ENCODE measurements at places on chromosomes 11 and 22. TPM values are rescaled to one million over a fixed set of nuclear protein-coding genes. Genes with fewer than 3 reads are reported as not detected.

Gene CTNND1
- 292 TPM for total RNA-seq

Gene RTN4R
- total RNA-seq = 1.1 TPM

Gene CDKN1C
- total RNA-seq = 2.1 TPM

Gene BTG4
- total RNA-seq = not detected

Gene SLC25A45
- 2.1 TPM for total RNA-seq

Gene OR10A2
- total RNA-seq = not detected

Gene ACRV1
- not detected for total RNA-seq

Gene CDC42BPG
- 0.22 TPM for total RNA-seq

Gene OR5AN1
- total RNA-seq = not detected

Gene JAML
- 0.07 TPM for total RNA-seq

Gene OR52E4
- not detected for total RNA-seq

Gene FAM180B
- total RNA-seq = not detected

Gene DENND5A
- total RNA-seq = 136 TPM

Gene SLC22A6
- total RNA-seq = not detected

Gene MS4A15
- not detected for total RNA-seq

Gene POLR2F
- total RNA-seq = 24.6 TPM

Gene ME3
- total RNA-seq = 41.0 TPM

Gene SLC22A25
- not detected for total RNA-seq

Gene IL17REL
- total RNA-seq = 0.22 TPM

Gene B4GALNT4
- 0.86 TPM for total RNA-seq

Gene PYGM
- 0.27 TPM for total RNA-seq
